ENCODE measurements at places on chromosomes 11 and 22.
A peak's percentile ranks its signal among the peaks of the same experiment; 100 is the strongest.

DNA sequence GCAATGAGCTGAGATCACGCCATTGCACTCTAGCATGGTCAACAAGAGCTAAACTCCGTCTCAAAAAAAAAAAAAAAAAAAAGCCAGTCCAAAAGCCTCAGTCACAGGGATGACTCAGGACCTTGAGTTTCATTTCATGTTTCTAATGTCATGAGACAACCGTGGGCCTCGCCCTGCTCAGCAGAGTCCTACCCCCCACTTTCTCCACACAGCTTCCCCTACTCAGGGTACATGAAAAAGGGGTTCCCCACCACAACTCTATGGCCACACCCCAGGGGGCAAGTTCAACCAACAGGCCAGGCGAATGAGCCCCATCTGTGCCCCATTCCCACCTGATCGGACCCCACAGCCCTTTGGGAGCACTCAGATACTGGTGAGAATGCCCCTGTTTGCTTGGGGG is 24.3 kb upstream of the ADA2 start:
- H3K4me3 ChIP-seq: no peak overlapping the region
- peak; percentile 65 for DNase-seq
- no peak overlapping the region for H3K27ac ChIP-seq
- H3K36me3 ChIP-seq: no peaks in the 10 kb centered on the region
- no peaks in the 10 kb centered on the region for H3K27me3 ChIP-seq
- H3K4me1 ChIP-seq: no peaks in the 10 kb centered on the region

DNA sequence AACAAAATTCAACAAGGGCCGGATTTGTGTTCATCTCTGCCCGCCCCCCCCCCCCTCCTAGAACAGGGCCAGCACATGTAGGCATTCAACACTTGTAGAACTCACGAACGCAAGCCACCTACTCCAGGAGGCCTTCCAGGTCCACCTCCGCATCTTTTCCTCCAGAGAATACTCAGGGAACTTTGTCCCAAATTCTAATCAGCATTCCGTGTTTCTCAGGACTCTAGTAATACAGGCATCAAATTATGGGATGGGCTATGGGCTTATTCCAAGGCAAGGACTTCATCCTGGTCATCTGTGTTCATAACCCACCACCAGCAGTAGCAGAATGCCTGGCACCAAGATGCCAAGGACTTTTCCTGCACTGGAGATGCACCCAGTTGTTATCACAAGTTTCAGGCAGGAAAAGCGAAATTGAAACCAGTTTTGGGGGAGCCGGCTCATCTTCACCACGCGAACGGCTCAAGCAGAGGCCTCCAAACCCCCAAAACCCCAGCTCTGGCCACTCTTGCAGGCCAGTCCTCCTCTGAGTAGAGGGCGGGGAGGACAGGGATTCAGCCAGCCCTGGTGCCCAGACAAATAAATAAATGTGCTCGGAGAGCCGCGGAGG is 462 bp downstream of the UBE2L6 start:
- H3K36me3 ChIP-seq: peaks cover 6% of the 10 kb centered on the region
- peak overlapping the region; percentile 98 for H3K4me3 ChIP-seq
- H3K27me3 ChIP-seq: no peaks in the 10 kb centered on the region
- peak; percentile 25 for DNase-seq
- peaks cover 43% of the 10 kb centered on the region for H3K4me1 ChIP-seq

DNA sequence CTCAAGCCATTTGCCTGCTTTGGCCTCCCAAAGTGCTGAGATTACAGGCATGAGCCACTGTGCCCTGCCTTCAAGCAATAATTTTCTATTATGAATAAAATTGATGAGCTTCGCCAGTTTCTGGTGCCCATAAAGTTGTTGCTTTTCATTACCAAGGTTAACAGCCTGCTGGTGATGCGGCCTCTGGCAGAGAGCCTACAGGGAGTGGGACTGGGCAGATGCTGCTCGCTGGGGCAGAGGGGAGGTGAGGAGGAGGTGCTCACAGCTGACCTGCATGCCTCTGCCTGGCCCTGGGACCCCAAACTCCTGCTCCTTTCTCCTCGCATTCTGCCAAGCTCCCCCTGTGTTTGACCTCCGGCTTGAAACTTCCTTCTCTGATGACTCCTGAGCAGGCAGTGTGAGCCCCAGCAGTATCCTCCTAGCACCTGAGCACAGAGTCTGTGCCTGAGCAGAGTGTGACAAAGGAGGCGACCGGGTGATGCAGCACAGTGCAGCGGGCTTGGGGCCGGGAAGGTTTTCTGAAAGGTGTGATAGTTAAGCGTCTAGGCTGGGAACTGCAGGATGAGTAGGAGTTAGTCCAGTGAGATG is 56.1 kb upstream of the B3GAT1 start:
- H3K36me3 ChIP-seq: no peaks in the 10 kb centered on the region
- DNase-seq: no peak
- no peaks in the 10 kb centered on the region for H3K4me1 ChIP-seq
- no peak overlapping the region for H3K4me3 ChIP-seq
- H3K27me3 ChIP-seq: peaks cover 5% of the 10 kb centered on the region
- H3K27ac ChIP-seq: no peak overlapping the region

DNA sequence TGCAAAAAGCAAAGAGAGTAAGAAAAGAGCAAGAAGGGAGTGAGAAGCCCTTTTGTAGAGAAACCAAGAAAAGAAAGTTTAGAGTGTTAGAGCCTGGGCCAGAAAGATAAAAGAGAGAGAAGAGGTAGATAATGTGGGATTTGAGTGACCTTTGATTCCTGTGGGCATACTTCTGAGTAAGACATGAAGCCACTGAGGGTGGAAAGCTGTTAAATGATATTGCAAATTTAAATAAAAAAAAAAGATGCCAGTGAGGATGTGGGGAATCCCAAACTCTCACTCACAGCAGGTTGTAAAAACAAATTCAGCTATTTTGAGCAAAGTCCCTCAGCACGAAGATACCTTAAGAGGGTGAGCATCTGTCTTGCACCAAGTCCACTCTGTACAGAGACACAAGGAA is 59.4 kb upstream of the TOP3B start:
- peaks cover 13% of the 10 kb centered on the region for H3K27me3 ChIP-seq

- H3K27ac ChIP-seq: peak overlapping the region; percentile 79
- H3K27me3 ChIP-seq: no peaks in the 10 kb centered on the region
- no peak for DNase-seq
- H3K36me3 ChIP-seq: no peaks in the 10 kb centered on the region
- peaks cover 63% of the 10 kb centered on the region for H3K4me1 ChIP-seq
Measured at GRCh38 chr11:67420147-67420645, 4.7 kb downstream of the CARNS1 start.

DNA sequence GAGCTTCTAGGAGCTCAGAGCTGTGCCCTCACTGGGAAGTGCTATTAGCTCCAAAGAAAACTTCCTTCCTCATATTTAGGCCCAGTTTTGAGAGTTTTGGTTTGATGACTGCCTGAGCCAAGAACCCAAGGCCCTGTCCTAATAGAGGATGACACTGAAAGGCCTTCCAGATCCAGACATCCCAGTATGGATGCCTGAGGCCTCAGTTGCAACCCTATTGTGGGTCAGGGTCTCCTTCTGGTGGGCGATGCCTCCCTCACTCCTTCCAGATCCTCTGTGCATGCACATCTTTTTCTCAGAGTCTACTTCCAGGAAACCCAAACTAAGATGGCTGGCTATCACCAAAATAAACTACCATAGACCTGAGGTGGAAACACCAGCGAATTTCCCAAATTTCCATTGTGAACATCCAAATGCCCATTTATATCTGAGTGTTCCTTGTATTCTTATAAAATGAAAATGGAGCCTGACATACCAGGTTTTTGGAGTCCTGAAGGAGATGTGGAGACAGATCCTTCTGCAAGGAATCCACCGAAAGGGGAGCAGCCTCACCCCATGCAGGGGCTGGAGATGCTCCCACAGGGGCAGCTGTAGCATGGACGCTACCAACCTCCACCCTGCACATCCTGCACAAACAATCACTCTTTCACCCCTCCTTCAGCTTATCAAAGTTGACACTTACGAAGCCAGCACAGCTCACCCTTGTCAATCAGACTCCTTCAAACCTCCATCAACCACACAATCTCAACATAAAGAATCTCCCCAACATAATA is 61.1 kb downstream of the GGTLC2 start:
- H3K36me3 ChIP-seq: no peaks in the 10 kb centered on the region
- no peaks in the 10 kb centered on the region for H3K27me3 ChIP-seq
- H3K4me1 ChIP-seq: no peaks in the 10 kb centered on the region
- no peak for DNase-seq
- no peak overlapping the region for H3K4me3 ChIP-seq
- H3K27ac ChIP-seq: no peak overlapping the region

- no peaks in the 10 kb centered on the region for H3K4me1 ChIP-seq
- no peak overlapping the region for H3K4me3 ChIP-seq
- no peaks in the 10 kb centered on the region for H3K27me3 ChIP-seq
- no peaks in the 10 kb centered on the region for H3K36me3 ChIP-seq
Measured at GRCh38 chr11:36215693-36216060, 73.5 kb downstream of the COMMD9 start.

GRCh38 chr11:77175869-77176539 is 48.0 kb downstream of the MYO7A start:
- no peaks in the 10 kb centered on the region for H3K4me1 ChIP-seq
- H3K36me3 ChIP-seq: no peaks in the 10 kb centered on the region
- DNase-seq: no peak

- no peak overlapping the region for H3K4me3 ChIP-seq
- no peak overlapping the region for H3K27ac ChIP-seq
- no peaks in the 10 kb centered on the region for H3K36me3 ChIP-seq
- no peak for DNase-seq
Measured at GRCh38 chr22:49713003-49713402, 114.7 kb downstream of the BRD1 start.

DNA sequence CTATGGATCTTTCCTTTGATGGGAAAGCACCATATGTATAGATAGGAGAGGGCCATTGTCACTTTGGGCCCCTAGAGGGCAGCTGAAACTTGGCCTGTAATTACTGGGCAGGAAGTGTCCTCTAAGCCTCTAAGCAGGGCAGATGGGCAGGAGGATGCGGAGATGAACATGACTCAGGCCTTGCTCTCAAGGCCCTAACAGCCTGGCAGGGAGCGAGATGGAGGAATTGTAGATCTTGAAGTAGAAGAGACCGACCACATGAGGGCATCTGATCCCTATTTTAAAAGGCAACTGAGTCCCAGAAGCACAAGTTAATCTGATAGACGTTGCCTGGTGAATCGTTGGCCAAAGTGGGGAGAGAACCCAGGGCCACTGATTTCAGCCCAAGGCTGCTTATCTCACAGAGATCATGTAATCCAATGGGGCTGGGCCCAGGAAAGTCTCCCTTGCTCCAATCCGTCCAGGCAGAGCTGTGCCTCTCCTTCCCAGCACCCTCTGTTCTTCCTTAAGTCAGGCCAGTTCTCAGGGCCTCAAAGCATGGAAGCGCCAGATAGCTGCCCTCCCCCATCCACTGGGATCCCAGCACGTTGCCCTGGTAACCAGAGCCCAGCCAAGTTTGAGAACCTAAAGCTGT is 2.5 kb upstream of the SEPTIN3 start:
- H3K4me1 ChIP-seq: no peaks in the 10 kb centered on the region
- DNase-seq: peak; percentile 82
- no peak overlapping the region for H3K27ac ChIP-seq
- H3K36me3 ChIP-seq: no peaks in the 10 kb centered on the region

- no peak for DNase-seq
- H3K36me3 ChIP-seq: no peaks in the 10 kb centered on the region
- no peaks in the 10 kb centered on the region for H3K27me3 ChIP-seq
- peak overlapping the region; percentile 34 for H3K4me3 ChIP-seq
Measured at GRCh38 chr11:128551058-128551457, 36.3 kb downstream of the ETS1 start.

- no peak overlapping the region for H3K4me3 ChIP-seq
- H3K27me3 ChIP-seq: no peaks in the 10 kb centered on the region
- H3K36me3 ChIP-seq: no peaks in the 10 kb centered on the region
- H3K4me1 ChIP-seq: no peaks in the 10 kb centered on the region
- no peak overlapping the region for H3K27ac ChIP-seq
Measured at GRCh38 chr11:32172848-32173834, 82.3 kb downstream of the RCN1 start.

DNA sequence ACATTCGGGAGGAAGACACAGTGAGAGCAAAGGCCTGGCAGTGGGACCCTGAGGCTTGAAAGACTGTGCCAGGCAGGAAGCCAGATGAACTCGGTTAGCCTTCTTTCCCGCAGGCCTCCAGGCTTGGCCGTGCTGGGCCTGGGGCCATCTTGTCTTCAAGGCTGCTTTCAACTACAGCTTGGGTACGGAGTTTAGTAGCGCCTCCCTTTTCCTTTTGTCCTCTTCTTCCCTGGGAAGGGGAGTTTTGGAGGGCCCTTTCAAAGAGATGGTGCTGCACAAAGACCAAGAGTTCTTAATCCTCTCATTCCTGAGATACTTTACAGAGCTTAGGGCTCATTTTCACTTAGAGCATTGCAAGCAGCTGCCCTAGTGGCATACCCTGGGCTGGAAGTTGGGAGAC is 87.5 kb downstream of the TP53I11 start:
- DNase-seq: no peak
- no peaks in the 10 kb centered on the region for H3K36me3 ChIP-seq
- H3K4me3 ChIP-seq: no peak overlapping the region
- peaks cover 20% of the 10 kb centered on the region for H3K4me1 ChIP-seq
- no peaks in the 10 kb centered on the region for H3K27me3 ChIP-seq

DNA sequence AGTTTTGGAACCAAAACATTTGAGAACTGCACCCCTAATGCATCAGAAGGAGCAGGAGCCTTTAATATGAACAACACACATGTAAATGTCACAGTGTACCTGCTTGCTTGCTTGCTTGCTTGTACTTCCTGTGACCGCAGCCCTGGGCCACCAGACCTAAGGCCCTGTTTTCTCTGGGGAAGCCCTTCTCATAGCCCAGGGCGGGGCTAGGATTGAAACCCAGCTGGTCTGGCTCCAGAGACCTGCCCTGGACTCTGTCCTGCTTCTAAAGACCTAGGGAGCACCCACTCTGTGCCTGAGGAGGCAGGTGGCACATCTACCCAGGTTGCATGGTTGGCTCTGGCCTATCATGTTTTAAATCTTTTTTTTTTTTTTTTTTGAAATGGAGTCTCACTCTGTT is 7.6 kb upstream of the MCM5 start:
- no peaks in the 10 kb centered on the region for H3K36me3 ChIP-seq
- H3K4me1 ChIP-seq: peaks cover 4% of the 10 kb centered on the region
- peak; percentile 55 for DNase-seq
- no peaks in the 10 kb centered on the region for H3K27me3 ChIP-seq

DNA sequence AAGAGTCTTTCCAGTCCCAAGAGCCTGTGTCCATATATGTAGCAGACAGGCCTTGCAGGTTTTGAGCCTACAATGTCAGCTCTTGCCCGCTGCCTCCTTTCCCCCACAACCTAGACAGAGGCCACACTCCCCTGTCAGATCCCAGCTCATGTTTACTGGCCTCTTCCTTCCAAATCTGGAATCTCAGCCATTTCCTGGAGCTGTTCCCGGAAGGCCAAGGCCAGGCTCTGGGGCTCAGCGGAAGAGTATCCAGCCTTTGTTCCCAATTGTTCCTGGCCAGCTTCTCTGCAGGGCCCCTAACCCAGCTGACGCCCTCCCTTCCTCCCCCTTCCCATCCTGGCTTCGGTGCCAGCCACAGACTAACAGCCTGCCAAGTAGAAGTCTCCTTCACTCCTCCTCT is 1.0 kb upstream of the ROBO4 start:
- H3K4me1 ChIP-seq: no peaks in the 10 kb centered on the region
- no peak overlapping the region for H3K27ac ChIP-seq
- no peak for DNase-seq
- H3K36me3 ChIP-seq: no peaks in the 10 kb centered on the region
